Spinal cord (tissue), 10 donors: ENCODE measurements at places on chromosomes 12 and 14.

DNA sequence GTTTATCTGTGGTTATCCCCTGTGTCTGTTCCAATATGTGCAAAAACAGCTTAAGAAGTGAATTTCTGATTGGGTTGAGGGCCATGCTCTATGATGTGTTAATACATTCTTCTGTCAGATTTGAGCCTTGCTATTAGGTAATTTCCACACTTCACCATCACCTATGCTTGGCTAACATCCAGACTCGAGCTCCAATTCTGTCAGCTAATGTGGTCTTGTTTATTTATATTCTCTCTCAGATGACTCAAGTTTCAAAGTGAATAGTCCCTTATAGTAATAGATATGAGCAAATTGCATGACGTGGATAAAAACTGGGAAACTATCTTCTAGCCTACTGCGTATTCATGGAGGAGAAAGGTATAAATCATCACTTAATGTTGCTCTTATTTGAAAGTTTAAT is 451.3 kb downstream of the SNAPC1 start:
- no peak for DNase-seq

DNA sequence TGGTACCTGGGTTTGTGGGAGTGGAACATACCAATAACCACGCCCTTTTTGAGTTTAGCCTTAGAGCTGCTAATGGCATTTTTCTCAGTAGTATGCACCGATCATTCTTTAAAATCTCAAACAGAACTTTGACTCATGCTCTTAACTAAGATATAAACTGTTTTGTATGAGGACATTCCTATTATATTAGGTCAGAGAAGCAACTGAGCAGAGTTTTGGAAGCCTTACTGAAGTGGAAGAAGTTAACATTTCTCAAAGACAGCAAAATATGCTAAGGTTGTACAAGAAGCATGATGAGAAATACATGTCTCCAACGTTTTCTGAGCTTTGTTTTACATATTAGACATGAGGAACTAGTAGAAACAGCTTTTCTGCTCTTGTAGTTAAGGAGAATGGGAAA is 819.2 kb downstream of the FSCB start:
- DNase-seq, result no peak

GRCh38 chr12:66599816-66600215 is 79.1 kb downstream of the GRIP1 start:
- DNase-seq, result no peak

- DNase-seq, result no peak
Measured at GRCh38 chr14:78524766-78525165, 354.6 kb downstream of the NRXN3 start.

DNA sequence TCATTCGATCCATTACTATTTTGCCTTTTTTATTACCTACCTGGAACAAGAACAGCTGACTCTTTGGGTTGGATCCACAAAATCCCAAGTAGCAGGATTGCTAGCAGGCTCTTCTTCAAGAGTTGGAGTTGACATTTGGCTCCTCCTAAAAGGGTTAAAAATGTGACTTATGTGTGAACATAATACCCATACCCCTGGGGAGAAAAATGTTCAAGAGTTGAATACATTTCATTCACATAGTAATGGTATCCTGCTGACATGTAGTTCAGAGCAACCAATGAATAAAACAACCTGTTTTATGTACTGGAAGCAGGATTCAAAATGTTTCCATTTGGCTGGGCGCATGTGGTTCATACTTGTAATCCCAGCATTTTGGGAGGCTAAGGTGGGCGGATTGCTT is 264.7 kb downstream of the MED13L start:
- DNase-seq, result no peak

GRCh38 chr14:103401223-103402214 is 16.3 kb downstream of the MARK3 start:
- no peak for DNase-seq

DNA sequence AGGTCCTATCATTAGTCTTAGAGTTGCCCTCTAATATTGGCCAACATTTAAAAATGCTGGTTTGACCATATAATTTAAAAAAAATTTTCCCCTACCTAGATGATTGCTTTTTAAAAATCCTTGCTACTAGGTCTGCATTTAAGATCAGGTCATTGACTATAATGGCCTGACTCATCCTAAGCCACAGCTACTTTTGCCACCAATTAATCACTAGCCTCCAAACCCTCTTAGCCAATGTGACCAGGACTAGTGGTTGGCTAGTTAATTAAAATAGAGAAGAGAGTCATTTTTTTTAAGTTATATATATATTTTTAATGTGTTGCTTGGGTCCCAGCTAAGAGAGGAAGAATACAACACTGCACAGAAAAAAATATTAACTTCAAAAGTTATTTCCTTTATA is 57.5 kb downstream of the SOS2 start:
- no peak for DNase-seq

GRCh38 chr14:101417434-101417833 is 143.9 kb upstream of the DIO3 start:
- no peak for DNase-seq

DNA sequence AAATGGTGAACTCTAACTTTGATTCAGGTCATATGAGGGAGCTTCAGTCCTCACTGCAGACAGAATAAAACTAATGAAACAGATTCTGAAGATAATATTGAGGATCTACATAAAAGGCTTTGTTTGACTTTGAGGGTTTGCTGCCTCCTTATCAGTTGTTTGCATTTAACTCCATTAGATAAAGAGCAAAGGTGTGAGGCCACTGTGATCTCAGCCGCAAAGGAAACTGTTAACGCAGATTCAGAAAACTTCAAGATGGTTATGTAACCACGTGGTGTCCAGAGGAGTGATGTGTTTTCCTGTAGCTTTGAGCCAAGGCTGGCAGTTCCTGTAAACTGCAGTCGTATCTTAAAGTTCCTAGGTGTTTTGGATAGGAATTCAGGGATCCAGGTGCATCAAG is 67.8 kb downstream of the METTL25 start:
- DNase-seq, result no peak

DNA sequence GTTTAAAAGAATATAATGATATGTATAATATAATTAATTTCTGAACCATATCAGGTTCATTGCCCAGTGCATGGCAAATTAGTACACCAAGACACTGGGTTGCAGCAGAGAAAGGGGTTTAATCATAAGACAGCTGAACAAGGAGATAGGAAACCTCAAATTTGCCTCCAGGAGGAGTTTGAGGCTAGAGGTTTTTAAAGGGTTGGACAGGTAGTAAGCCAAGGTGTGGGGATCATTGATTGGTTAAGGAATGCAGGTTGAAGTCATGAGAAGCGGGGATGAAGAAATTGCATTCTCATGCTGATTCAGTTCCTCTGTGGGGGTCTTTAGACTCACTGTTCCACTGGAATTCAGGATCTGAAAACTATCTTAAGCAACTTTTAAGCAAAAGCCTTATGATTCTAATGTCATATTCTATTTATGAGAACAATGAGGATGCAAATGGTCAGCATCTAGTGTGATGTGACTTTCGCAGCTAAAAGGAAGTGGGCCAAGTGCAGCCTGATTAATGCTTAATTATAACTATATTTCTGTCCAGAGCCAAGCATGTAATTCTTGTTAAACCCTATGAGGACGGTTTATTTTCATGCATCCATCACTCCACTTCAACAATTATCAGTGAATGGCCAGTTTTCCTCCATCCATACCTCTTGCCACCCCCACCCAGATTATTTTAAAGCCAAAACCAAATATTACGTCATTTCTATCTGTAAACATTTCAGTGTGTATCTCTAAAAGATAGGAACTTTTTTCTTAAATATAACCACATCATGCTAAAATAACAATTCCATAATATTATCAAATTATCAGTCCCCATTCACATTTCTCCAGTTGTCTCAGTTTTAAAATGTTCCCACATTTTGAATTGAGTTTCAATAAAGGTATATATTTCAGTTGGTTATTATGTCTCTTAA is 14.9 kb downstream of the RNF212B start:
- DNase-seq, result no peak

DNA sequence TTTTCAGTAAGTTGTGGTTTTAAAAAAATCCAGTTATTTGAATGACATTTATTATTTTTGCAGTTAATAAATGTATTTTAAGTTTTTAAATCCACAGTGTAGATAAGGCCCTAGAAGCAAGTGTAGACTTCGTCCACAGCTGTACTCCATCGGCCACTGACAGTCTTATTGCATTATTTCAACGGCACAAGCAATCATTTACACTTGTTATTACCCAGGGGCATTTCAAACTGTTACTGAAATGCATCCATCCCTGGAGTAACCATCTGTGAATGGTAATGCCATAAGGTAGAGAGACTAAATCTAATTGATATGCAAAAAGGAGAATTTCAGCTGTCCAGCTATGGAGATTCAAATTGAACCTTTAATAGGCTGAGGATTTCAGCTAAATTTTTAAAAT is 48.4 kb downstream of the BICD1 start:
- DNase-seq, result no peak

DNA sequence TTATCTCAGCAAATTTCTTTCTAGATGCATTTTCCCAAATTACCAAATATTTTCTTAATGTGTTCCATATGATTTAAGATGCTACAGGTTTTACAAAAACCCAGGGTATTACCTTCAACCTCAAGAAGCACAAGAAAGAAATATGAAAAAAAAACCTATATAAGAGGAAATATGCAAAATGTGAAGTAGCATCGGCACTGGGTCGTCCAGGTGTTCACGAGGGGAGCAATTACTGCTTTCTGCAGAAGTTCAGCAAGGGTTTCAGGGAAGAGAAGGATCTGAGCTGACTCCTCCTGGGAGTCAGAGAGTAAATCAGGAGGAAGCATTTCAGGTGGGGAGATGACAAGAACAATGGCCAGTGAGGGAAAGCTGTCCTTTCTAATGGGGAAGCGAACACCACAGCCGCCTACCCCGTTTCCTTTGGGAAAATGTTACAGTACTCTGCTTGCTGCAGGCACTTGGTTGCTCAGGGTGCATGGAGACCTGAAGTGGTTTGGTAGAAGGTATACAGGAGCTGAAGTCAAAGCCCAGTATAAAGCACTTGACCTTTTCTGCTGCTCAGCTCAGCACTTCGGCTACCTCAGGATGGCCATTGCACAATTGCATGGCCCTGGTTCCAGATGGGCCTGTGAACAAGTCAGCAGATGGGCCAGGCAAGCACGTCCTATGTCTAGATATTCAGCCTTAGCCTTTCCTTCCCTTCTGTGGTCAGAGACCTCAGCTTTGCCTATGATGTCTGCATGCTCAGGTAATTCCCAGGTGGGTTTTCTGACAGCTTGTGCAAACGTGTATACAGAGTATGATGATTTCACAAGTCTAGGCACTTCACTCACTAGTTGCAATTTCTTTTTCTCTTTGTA is 155.6 kb downstream of the PAX9 start:
- no peak for DNase-seq

DNA sequence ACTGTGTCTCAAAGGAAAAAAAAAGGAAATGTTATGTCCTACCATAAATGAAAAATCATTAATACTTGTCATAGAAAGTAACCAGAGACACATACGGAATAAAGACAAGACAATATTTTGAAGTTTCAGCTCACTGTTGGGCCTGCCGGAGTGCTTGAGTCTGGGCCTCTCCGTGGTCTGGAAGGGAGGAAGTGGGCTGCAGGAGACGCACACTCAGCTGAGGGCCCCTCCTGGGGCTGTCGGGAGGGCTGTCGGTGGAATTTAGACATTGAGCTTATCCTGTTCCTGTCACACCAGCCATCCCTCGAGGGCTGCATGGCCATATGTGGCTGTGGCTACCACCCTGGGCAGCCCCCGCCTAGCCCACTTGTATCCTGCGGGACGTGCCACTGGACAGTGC is 80.6 kb downstream of the DDX51 start:
- DNase-seq, result no peak

DNA sequence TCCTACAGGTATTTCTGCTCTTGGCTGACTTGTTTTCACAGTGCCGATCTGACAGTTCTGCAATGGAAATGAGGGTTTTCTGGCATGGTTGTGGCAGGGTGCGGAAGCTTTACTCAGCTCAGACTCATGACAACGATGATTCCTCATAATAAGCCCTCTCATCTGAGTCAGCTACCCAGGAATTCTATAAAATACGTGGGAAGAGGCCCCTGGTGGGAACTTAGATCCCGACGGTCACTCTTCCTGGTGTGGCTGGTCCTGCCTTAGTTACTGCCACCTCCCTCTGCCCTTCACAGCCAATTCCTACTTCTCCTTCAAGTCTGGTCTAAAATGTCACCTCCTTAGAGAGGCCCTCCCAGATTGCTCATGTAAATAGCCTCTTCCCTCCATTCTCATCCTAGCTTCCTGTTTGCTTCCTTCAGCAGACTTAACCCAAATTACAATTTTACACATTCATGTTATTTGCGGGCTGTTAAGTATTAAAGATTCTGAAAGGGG is 104.2 kb upstream of the MAP1LC3B2 start:
- DNase-seq, result no peak

- DNase-seq, result no peak
Measured at GRCh38 chr14:67549734-67550133, 16.6 kb downstream of the PLEKHH1 start.

GRCh38 chr12:109783965-109784244 is 49.3 kb downstream of the TRPV4 start:
- DNase-seq, result no peak

DNA sequence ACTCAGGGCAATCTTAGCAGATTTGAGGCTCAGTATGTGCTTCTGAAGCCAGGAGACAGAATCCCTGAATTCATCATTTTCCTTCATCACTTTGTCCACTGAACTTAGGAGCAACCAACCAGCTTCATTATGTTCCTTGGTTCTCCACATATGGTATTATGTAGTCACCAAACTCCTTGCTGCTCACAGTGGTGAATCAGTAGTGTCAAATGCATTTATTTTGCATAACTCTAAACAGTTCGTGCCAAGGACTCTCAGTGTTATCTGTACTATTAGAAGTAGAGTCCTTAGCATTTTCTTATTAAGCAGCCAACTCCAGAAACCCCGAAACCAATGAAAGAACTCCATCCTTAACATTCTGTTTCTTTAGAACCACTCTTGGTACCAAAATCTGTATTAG is 466.9 kb upstream of the RGS6 start:
- no peak for DNase-seq

DNA sequence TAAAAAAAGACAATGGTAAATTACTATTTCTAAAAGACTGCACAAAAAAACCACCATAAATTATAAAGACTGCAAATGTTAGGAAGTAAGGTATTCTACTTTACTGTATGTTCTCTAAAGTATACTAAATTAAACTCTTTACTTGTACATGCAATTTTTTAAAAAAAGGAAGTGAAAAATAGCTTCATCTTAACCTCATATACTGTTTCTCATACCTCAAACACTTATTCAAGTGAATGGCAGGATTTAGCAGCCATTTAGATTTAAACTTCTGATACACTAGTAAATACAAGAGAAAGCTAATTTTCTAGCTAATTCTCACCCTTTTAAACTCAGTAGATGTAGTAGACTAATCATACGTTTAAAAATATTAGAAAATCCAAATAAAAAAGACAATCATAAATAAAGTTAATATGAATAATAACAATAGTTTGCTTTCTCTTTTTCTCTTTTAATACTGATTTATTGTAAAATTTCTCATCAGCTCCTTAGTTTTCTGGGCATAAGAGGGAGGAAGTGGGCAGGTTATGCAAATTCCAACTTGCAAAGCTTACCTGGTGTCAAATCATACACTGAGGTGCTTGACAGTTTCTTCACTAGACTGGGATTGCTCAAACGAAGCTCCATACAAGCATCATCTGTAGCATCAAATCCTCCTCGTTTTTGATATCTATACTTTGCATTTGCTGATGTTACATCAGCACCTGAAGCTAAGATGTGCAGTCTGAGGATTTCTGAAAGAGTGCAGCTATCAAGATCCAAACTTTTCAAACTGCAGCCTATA is 71.0 kb upstream of the CFL2 start:
- no peak for DNase-seq

- no peak for DNase-seq
Measured at GRCh38 chr12:66152732-66153131, 17.1 kb downstream of the TMBIM4 start.

GRCh38 chr14:67192366-67192765 is 3.1 kb downstream of the GARIN2 start:
- DNase-seq, result no peak
